ENCODE measurements at places on chromosomes 5 and 9. TPM values are rescaled to one million over a fixed set of nuclear protein-coding genes. Genes with fewer than 3 reads are reported as not detected.

The SEMA6A gene
- total RNA-seq, result 5.7 TPM

GRCh38 chr5:140205216-140205615 lies 30.2 kb downstream of the CYSTM1 start:
- no peak for DNase-seq

- no peak for DNase-seq
Measured at GRCh38 chr9:95981761-95982390, 106.4 kb downstream of the ERCC6L2 start.

GRCh38 chr9:114231273-114231672 lies 75.9 kb downstream of the COL27A1 start:
- no peak for DNase-seq

GRCh38 chr5:77031891-77032290 lies 1.7 kb downstream of the AGGF1 start:
- no peak for DNase-seq

- DNase-seq, result no peak
Measured at GRCh38 chr9:94144394-94144793, 60.1 kb downstream of the PTPDC1 start.

- DNase-seq, result no peak
Measured at GRCh38 chr5:77157732-77158532, 52.5 kb upstream of the PDE8B start.

DNA sequence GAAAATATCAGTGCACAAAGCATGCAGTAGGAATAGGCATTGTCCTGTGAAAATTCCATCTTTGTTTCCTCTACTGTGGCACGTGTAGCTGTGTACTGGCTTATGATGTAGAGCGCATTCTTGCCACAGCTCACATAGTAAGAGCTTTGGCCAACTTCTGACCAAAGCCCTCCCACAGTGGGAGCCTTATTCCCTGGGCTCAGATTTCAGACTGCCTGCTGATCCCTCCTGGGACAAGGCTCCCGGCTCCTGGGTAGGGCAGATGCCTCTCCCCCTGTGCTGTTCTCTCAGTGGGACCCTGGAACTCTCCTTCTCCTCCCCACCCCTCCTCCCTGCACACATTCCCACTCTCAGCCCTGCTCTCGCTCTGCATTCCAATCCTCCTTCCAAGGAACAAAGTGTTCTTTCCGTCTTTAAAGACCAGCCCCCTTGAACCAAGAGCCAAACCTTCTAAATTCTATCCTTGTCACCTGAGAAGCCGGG lies 17.5 kb downstream of the LCP2 start:
- no peak for DNase-seq
